ENCODE measurements at places on chromosomes 6 and 20.
A peak's percentile ranks its signal among the peaks of the same experiment; 100 is the strongest.

DNA sequence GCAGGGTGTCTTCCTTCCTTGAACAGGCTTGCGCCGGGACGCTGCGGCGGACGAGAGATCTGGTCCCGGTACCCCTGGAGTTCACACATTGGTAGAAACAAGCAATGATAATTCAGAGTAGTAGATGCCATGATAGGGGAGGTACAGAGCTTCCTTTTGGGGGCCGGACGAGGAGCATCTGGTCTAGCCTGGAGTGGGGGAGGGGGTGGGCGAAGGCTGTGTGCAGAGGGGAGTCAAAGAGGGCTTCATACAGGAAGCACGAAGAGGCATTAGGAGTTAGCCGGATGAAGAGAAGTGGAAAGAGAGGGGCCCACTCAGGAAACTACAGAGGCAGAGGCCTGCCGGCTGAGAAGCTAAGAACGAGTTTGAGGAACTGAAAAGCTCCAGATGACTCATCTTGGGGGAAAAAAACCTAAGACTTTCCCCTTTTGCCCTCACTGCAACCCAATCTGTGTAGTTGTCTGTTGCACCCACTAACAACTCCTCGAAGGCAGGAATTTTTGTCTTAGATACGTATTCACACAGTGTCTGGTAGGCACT, 611 bp downstream of the CNPY3 start:
- peak; percentile 50 for DNase-seq

DNA sequence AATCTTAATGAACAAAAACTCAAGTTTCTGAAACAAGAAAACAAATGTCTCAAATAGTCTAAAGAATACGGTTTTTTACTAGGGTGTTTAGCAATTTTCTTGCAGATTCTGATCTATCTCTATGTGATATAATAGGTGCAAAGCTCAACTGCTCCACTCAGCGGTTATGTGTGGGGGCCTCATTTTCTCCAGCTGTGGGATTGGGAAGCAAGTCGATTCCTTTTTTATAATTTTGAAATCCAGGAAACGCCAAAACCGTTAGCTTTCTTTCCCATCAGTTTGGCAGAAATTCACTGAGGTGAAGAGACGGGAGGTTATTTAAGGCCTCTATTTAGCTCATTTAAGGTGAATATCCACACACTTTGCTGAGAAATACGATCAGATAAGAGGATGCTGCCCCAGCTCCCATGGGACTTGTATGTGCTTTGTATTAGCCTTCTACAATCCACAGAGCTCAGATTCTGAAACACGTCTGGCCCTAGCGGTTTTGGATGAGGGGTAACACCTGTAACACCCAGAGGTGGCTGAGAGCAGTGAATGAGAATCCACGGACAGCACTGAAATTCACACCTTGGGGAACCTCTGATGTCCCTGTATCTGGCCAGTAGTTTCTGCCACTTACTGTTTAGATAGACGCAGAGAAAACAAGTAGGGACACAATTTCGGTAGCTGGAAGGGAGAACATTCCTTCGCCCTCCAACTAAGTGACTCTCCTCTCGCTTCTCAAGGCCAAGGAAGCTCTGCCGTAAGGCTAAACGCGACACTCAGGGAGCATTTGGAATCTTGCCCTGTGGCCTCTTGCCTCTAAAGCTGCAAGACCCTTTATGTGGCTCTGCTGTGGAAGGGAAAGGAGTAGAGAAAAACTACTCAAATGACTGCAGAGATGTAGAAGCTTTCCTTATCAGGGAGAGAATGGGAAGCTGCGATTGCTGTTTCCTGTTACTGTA, 6.5 kb upstream of the BCAS4 start:
- DNase-seq: no peak

DNA sequence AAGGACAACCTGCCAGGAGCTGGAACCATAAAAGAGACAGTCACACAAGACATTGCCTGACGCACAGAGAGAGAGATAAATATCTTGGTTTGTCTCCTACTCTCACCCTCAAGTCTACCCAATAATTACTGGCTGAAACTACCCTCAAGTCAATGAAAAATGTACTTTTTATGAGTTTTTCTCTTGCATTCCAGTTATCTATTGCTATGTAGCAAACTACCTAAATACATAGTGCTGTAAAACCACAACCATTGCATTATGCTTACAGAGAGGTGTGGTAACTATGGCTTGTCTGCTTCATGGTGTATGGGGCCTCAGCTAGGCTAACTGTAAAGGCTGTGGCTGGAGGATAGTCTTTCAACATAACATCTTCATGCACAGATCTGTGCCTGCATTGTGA, 247.8 kb downstream of the HAO1 start:
- no peak for DNase-seq

DNA sequence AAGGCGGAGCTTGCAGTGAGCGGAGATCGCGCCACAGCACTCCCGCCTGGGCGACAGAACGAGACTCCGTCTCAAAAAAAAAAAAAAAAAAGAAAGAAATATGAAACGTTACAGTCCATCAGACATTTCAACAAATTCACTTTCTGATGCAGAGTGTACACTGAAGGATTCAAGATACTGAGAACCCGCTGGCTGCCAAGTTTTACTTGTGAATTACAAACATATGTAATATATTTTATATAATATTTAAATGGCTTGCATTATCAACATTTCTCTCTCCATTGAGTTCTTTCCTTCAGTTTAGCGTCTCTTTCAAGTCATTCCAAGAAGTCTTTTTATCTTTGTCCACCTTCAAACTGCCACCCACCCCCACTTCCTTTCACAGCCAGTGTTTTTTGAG, 240.9 kb upstream of the RNF217 start:
- no peak for DNase-seq

GRCh38 chr20:24939036-24939435, 10.0 kb upstream of the CST7 start:
- no peak for DNase-seq

DNA sequence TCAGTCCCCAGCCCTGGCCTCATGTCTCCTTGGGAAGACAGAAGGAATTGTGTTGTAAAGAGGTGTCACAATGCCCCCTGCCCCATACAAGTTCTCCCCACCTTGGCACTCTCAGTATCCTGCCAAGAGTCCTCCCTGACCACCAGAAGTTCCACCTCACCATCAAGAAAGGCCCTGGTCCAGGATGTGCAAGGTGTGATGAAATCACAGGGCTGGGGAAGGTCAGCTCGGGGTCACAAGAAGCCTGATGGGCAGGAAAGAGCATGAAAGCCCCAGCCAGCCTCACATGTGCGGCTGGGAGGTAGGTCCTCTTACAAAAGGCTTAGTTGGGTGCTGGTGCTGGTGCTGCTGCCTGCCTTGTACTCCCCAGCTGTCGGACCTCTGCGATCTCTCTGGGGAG, 12.9 kb upstream of the C6orf132 start:
- no peak for DNase-seq

- peak; percentile 59 for DNase-seq
Measured at GRCh38 chr6:160137989-160138835, 16.6 kb downstream of the SLC22A1 start.
